ENCODE measurements at places on chromosomes 6 and 20.

GRCh38 chr6:44663860-44664634 lies 276.5 kb downstream of the CDC5L start:
- no peak for DNase-seq

DNA sequence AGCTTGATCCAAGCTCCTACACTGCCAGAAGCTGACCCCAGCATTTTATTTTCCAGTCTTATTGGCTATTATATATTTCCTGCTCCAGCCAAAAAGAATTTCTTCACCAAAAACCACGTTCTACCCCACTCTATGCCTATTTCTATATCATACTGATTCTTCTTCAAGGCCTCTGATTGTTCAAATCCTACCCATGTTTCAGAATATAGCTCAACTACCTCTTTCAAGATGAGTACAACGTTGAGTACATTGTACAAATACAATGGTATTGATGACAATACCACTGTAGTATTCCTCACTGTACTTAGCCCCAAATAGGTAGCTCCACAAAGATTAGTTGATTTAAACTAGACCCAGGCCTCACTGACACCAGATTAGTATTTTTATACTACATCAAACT lies 31.0 kb downstream of the ASCC3 start:
- DNase-seq: no peak

GRCh38 chr6:97535800-97536199 lies 252.8 kb upstream of the MMS22L start:
- no peak for DNase-seq

- peak; percentile 84 for DNase-seq
These were observed 38.9 kb upstream of the THBS2 start for GRCh38 chr6:169292338-169293124.

GRCh38 chr6:4486568-4487315 lies 289.5 kb upstream of the CDYL start:
- DNase-seq: no peak
